ENCODE measurements at places on chromosomes 6 and 20.

- no peak for DNase-seq
Measured at GRCh38 chr20:1463971-1464570, 2.6 kb downstream of the NSFL1C start.

DNA sequence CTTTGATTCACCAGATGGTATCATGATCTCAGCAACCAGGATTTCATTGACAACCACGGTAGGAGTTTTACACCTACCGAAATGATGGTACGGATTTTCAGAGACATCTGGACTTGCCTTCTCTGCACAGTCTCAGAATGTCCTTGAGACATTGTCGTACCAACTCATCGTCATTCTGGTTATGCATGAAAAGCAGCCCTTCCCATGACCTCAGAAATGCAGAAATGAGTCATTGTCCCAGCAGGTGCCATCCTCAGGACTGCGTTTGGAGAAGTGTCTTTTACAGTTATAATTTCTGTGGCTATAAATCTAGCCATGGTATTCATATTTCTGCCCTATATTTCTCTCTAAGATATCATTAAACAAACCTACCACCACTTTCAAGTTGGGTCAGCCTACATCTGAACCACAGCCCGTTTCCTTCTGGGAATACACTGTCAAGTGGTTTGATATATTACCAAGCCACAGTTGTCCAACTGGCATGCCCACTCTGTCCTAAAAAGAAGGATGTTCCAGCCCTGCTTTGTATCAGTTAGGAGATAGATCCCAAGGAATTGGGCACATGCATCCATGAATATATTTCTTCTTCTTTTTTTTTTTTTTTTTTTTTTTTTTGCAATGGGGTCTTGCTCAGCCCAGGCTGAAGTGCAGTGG is 7.5 kb upstream of the BFSP1 start:
- no peak for DNase-seq

DNA sequence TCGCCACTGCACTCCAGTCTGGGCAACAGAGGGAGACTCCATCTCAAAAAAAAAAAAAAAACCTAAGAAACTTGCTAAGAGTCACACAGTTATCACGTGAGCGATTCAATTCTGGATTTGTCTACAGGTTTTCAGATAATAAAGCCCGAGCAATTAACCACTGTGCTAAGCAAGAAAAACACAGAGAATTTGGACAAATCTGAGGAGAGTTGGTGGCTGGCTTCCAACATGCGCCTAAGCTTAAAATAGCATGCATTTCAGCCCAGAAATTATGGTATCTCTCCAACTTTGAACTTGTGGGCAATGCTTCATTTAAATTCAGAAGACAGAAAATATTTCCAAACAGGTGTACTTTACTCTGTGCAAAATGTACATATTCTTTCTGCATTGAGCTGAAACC is 232.9 kb downstream of the TSHZ2 start:
- DNase-seq = no peak

DNA sequence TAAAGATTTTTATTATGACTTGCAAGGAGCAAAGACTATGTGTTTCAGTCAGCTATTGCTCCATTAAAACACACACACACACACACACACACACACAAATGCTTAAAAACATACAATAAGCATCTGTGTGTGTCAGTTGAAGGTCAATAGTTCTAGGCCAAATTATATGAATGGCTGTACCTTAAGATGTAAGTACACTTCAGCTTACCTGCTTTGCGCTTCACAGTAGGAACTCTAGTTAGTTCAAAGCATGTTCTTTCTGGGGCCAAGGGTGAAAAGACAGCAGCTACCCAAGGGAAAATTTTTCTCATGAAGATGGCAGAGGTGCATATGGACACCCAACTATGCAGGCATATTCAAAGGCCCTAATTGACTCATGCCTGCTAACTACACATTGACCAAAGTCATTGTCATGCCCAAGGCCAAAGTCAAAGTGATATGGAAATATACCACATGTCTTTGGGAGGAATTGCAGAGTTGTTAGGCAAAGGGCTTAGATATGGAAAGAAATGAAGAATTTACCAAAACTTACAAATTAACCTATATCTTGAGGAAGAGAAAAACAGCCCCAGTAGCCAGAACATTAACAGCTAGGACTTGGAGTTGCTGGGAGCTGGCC is 61.9 kb upstream of the BTN3A2 start:
- no peak for DNase-seq

DNA sequence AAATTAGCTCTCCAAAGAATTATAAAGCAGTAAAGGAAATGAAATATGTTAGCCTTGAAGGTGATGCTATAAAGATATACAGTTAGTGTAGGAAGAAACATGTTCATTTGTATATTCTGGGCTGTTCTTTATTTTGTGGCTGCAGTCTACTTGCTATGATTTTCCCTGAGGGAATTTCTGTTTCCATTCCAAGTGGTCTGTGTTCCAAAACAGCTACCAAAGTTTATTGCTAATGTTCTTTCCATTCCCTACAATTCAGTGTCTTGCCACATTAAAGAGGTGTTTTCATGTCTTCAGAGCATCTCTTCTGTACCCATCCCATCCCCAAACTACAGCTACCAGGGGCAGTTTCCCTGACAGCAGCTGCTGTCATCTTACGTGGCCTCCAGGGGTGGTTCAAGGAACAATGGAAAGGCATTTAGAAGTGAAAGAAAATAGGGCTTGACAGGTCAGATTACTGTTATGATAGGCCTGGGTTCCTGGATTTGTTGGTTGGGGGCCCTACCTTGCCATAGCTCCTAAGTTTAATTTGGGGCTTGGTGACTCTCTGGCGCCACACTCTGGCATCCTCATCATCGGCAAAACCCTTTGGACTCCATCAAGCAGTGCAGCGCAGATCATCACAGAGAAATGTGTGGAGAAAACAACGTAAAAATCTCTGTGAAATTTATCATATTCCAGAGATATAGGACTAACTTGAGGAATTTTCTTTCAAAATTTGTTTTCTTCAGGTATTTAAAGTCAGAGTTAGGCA is 33.8 kb upstream of the AIG1 start:
- DNase-seq = no peak

DNA sequence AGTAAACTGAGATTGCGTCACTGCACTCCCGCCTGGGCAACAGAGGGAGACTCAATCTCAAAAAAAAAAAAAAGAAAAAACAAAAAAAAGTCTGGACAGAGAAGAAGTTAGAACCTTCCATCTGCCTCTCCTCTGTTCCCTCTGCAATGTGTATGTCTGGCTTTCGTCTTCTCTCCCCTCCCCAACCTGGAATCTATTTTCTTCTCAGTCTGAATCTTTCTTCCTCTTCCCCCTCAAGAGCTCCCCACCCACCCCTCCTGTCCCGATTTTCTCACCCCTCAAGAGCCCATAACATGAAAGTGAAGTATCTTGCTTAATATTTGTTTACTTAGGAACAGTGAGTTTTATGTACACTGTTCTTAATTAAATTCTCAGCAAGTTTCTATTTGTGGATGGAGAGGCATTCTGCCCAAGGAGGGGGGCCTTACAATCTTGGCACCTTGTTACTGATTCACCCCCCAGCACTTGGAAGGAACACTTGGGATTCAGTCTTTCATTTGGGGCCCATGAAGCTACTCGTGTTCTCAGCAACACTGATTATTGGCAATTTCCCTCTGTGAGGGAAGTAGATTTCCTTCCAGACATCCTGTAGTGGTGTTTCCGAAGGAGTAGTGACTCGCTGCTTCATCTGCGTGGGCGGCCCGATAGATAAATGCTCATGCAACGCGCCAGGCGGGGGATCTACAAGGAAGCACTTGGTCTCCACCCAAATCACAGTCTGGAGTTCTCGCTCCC is 69.3 kb upstream of the SRSF6 start:
- no peak for DNase-seq

- no peak for DNase-seq
Measured at GRCh38 chr6:62612471-62612870, 326.4 kb upstream of the KHDRBS2 start.

GRCh38 chr6:134468633-134469032 is 150.7 kb upstream of the SGK1 start:
- no peak for DNase-seq

GRCh38 chr6:4281341-4282293 is 146.2 kb upstream of the ECI2 start:
- DNase-seq = no peak

DNA sequence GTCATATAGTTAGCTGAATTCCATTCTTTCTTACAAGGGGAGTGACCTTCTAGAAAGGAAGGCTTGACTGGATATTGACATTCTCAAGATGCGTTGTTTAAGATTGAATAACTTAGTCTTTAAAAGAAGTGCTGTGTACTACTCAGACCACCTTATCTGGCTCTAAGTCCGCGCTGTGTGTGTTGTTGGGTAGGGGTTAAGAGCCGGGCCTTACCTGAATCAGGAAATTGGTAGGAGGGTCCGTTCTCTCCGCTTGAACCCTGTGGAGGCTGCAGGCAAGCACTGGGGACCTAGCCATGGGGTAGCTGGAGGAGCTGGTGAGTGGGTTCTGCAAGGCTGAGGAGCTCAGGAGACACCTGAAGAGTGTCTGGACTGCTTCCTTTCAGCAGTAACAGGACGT is 9.0 kb upstream of the SCML4 start:
- DNase-seq = no peak

DNA sequence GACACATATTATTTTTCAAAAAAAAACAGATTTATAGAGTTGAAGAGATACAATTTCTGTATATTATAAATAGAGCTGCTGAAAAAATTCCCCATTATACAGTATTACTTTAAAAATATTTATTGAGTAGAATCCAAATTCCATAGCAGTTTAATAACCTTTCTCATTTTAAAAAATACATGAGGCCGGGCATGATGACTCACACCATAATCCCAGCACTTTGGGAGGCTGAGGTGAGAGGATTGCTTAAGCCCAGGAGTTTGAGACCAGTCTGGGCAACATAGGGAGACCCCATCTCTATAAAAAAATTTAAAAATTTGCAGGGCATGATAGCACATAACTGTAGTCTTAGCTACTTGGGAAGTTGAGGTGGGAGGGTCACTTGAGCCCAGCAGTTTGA is 13.0 kb downstream of the ATRN start:
- no peak for DNase-seq

- DNase-seq = no peak
Measured at GRCh38 chr6:136510782-136511181, 39.4 kb downstream of the MAP7 start.

DNA sequence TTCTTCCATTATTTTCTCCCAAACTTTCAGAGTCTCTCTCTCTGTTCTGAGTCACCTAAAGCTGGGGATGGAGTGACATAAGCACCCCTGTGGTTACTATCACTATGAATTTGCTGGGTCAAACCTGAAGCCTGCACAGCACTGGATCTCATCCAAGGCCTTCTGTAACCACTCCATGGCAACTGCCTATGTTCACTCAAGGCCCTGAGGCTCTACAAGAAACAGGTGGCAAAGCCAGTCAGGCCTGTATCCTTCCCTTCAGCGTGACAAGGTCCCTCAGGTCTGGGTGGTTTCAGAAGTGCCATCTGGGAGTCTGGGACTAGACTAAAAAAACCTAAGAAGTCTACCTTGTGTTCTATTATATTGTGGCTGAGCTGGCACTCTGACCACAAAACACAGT is 1278.8 kb upstream of the EYS start:
- DNase-seq = no peak

GRCh38 chr6:135883045-135883444 is 31.5 kb downstream of the PDE7B start:
- DNase-seq = no peak

- DNase-seq = no peak
Measured at GRCh38 chr20:57384486-57384885, 6.7 kb upstream of the RBM38 start.

GRCh38 chr6:144471986-144472385 is 186.9 kb downstream of the UTRN start:
- no peak for DNase-seq

DNA sequence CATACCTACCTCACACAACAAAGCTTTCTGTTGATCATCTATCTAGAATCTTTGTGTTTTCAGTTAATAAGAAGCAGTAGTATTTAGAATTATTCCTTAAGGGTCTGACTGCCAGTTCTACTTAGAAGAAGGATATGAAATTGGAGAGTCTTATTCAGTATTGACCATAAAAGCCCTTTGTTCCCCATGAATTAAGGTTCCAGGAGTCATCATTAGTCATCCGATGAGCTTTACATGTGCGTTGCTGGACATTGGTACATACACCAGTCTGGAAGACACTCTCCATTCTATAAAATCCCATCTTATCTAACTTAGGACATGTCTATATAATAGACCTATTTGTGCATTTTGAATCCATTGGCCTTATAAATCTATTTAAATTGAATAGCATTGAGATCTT is 34.4 kb upstream of the RNF217 start:
- no peak for DNase-seq

GRCh38 chr20:13995841-13996240 is 525 bp downstream of the MACROD2 start:
- no peak for DNase-seq

- no peak for DNase-seq
Measured at GRCh38 chr6:68975064-68975463, 340.0 kb downstream of the ADGRB3 start.

- no peak for DNase-seq
Measured at GRCh38 chr20:57316795-57317201, 12.8 kb upstream of the SPO11 start.

- DNase-seq = no peak
Measured at GRCh38 chr6:125746019-125746414, 3.4 kb upstream of the HEY2 start.

- no peak for DNase-seq
Measured at GRCh38 chr20:21399005-21399475, 1.7 kb upstream of the NKX2-4 start.

GRCh38 chr20:38346247-38346651 is at the start of gene LBP:
LBP (plus strand) TSS chr20:38346482; CDS start chr20:38346517, 35 bp downstream.
- no peak for DNase-seq

- no peak for DNase-seq
Measured at GRCh38 chr20:24779946-24780345, 169.1 kb upstream of the CST7 start.

- DNase-seq = no peak
Measured at GRCh38 chr6:15076565-15076964, 169.3 kb upstream of the JARID2 start.

GRCh38 chr6:167165858-167166471 is 8.2 kb upstream of the GPR31 start:
- DNase-seq = no peak

DNA sequence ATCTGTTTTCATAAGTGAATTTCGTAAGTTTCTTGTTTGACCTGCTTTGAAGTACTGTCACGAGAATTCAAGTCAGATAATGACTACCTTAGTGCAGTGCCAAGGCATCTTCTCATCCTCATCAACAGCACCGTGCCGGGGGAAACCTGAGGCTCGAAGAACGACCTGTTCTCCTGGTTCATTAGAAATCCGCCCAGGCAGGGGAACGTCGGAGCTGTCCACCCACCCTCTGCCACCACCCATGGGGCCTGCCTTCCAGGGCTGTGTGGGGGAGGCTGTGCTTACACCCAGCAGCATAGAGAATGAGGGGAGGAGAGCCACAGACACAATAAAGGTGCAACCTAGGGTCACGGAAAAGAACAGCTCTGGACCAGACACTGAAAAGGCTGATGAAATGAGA is 101.6 kb downstream of the RAMACL start:
- no peak for DNase-seq

GRCh38 chr6:150640556-150641209 is 41.0 kb downstream of the PLEKHG1 start:
- no peak for DNase-seq

DNA sequence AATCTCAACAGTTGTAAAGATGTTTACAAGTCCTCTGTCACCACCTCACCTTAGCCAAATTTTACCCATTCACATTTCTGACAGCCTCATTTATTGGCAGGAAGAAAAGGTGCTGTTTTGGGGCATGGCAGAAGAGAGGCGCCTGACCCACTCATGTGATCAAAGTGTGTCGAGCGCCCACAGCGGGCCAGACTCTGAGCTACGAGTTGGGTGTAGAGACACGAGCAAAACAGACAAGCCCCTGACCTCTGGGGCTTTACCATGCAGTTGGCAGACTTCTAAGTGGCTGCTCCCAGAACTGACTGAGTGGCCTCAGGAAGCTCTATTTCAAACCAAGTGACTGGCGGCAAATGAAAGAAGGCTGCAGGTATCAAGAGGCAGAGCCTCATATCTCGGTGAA is 167.0 kb downstream of the SOBP start:
- DNase-seq = no peak
